ENCODE measurements at places on chromosomes 4 and X.

DNA sequence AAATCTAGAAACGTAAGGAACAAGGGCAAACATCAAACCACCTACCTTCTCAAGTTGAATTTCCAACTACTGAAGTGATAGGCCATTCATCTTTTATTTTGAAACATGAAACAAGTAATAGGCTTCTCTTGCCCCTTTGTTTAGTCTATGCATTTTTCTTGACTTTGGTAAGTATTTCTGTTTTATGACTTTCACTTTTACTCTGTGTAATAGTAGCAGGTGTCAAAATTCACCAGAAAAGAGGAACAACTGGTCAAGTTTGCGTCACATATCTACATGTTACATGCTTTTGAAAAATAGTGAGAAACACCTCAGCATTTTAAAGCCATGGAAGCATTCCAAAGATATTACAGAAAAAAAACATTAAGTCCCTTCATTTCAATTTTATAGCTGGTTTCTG is 157.1 kb upstream of the FTHL17 start:
- DNase-seq, result peak; percentile 68

- DNase-seq, result peak; percentile 49
These were observed 3.0 kb upstream of the PLAC1 start for GRCh38 chrX:134661295-134661694.

DNA sequence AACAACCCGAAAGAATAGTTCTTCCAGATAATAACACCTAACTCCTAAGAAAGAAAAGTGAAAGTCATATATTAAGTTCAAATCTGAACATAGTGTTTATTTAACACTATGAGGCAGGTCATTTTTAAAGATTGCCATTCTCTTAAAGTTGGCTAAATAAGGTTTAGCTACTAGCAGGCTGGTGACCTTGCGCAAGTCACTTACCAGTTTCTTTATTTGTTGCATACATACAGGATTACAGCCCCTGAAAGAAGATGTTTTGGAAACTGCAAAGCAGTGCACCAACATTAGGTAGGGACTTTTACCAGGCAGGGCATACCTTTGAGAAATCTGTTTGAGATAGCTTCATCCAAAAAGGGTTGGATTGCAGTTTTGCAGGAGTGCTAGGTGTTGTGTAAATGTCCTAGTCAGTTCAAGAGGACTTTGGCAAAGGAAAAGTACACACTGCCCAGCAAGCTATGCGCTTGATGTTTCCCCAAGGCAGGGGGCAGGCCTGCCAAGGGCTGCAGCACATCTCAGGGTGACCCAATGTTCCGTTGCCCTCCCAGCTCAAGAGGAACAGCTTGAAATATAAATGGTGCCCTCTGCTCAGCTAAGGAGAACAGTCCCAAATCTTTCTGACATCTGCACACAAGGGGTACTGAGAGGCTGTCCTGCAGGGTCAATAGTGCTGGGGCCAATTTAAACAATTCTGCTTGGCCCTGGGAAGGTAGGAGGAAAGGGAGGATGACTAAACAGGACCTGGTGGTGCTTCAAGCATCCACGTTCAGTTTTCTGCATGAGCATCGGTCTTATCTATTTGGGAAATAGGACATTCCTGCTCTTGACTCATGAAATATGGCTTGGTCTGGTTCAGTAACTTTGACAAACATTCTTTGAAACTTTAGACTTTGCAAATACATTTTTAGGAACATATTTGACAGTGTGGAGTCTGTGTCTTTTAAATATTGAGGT is 130.8 kb downstream of the COL4A6 start:
- no peak for DNase-seq

- DNase-seq, result no peak
These were observed 12.2 kb downstream of the MTTP start for GRCh38 chr4:99586797-99587196.

DNA sequence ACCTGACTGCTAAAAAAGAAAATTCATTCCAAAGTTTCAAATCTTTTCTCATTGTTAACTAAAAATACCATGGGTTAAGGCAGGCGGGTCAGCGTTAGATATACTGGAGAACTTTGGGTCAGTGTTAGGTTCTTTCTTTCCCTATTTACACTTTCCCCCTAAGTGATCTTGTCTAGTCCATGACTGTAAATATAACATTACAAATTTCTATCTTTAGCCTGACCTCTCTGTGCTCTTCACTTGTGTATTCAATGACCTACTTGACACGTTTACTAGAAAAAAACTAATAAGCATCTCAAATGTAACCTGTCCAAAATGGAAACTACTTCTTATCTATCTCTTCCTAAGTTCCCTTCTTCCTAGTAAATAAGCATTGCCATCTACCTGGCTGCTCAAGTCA is 95.3 kb downstream of the JADE1 start:
- no peak for DNase-seq

DNA sequence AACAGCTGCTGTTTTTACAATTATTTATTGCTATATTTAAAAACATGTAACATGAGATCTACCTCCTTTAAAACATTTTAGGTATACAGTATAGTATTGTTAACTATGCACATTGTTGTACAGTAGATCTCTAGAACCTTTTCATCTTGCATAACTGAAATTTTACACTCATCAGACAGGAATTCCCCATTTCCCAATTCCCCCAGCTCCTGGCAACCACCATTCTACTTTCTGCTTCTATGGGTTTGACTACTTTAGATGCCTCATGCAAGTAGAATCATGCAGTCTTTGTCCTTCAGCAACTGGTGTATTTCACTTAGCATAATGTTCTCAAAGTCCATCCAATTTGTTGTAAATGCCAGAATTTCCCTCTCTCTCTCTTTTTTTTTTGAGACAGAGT is 9.7 kb upstream of the LSM6 start:
- DNase-seq, result no peak

- DNase-seq, result no peak
These were observed 47.3 kb downstream of the DHX15 start for GRCh38 chr4:24537025-24537424.

DNA sequence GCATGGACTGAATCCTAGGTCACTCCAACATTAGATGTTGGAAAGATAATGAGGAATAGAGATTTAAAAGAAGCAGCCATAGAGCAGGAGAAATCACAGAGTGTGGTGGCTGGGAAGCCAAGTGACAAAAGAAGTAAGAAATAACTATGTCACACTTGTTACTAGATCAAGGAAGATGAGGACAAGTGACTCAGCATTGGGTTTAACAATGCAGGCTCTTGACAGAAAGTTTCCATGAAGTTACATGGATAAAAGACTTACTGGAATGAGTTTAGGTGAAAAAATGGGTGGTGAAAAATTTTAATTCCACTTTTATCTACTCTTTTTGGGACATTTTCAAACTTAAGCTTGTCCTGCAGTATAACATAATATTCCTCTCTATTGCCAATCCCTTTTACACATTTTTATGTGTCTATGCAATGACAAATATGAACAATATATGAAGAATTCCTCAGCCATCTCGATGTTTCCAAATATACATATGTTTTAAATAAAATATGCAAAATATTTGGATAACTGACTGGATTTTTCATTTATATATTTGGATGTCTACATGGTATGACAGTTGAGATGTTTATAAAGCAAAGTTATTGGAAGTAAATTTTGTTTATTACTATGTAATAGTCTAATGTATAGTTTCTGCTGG is 462.6 kb downstream of the IL15 start:
- no peak for DNase-seq

GRCh38 chrX:49272421-49272820 is 2.8 kb downstream of the PPP1R3F start:
- no peak for DNase-seq

DNA sequence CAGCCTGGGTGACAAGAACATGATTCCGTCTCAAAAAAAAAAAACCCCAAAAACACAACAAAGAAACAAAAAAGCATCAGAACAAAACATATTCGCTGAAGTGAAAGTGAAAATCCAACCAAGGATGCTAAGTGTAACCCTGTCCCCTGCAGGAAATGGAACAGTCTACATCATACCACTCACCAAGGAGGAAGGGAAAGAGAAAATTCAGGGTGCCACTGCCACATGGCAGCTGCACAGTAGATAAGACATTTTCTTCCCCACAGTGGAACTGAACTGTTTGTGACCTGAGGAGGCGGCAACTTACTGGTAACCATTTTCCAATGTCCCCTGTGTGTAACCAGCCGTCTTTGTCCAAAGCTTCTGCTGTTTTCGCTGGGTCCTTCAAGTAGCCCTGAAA is 28.2 kb upstream of the CENPU start:
- no peak for DNase-seq

DNA sequence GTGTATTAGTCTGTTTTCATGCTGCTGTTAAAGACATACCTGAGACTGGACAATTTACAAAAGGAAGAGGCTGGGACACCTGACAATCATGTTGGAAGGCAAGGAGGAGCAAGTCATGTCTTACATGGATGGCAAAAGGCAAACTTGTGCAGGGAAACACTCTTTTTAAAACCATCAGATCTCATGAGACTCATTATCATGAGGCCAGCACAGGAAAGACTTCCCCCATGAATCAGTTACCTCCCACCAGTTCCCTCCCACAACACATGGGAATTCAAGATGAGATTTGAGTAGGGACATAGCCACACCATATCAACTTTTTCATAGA is 11.2 kb downstream of the TENT5D start:
- DNase-seq, result no peak

GRCh38 chrX:40013266-40014195 is 84.2 kb downstream of the BCOR start:
- peak; percentile 92 for DNase-seq

DNA sequence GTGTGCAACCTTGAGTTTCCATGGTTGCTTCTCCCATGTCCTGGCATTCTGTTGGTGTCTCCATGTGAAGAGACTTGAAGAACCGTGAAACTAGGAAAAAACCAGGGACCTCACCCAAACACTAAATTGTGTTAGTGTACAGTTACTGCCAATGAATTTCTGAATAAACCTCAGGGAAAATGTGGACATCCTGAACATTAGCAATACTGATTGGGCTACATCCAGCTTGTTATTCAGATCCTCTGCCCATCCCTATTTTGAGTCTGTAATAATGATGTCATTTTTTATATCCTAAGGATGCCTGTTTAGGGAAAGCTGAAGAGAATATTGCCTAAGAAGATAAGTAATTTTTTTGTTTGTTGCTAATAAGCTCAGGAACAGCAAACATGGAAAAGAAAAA is 262.7 kb downstream of the TMA16 start:
- DNase-seq, result no peak

- DNase-seq, result no peak
These were observed 24.1 kb downstream of the ATP8A1 start for GRCh38 chr4:42632653-42633382.

- peak; percentile 47 for DNase-seq
These were observed 1.1 kb upstream of the DKK2 start for GRCh38 chr4:107037199-107037584.

- no peak for DNase-seq
These were observed 46.1 kb downstream of the SLIT2 start for GRCh38 chr4:20297783-20298182.

DNA sequence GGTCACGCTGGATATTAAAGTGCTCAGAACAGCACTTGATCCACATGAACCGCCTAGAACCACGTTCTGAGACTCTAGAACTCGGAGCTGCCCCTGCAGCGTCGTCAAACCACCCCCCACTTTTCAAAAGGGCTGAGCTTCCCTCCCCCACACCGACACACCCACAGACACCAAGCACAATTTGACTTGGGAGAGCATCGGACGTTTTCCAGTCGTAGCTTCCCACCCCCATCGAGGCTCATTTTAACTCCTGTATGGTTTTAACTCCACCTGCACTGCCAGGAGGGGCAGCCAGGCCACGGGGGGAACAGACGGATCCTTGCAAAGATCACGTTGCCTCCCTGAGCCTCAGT is 26.3 kb downstream of the PPP2R2C start:
- DNase-seq, result no peak

- DNase-seq, result no peak
These were observed 153.7 kb downstream of the VEGFC start for GRCh38 chr4:176638992-176639391.

DNA sequence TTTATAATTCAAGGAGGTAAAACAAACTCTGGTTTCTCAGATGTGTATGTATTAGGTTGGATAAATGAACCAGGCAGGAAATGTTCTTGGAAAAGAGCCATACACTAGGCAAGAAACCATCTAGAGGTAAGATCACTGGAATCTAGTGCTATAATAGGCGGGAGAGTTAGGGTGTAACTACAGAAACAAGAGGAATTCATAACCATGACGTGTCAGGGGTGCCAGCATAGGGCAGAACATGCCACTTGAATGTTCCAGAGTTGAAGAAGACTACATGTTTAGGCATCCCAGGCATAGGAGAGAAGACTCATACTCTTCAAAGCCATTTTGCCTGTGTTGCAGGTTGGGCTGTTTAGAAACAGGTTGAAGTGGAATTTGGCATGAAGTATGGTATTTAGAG is 198.7 kb downstream of the CCNG2 start:
- no peak for DNase-seq

DNA sequence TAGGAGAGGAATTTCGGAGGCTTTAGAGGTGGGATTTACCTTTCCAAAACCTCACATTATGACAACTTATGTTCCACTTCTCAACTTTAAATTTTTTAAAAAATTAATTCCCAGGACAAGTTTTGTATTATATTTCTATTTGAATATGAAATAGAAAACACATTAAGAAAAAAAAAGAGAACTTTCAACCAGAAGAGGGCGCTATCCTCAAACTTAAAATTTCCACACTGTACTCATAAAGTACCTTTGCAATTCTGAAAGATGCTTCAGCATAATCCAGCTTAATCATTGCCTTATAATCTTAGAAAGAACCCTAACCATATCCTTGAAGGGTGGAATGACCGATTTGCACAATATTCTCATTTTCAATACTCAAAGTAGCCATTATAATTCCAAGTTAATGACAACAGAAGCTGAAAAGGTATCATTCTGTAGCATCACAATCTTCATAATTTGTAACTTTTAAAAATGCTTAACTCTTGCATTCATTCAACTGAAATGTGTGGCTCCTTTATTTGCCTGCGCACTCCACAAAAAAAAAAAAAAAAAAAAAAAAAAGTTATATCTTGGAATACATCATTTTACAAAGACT is 158.0 kb downstream of the KCNIP4 start:
- DNase-seq, result peak; percentile 64

DNA sequence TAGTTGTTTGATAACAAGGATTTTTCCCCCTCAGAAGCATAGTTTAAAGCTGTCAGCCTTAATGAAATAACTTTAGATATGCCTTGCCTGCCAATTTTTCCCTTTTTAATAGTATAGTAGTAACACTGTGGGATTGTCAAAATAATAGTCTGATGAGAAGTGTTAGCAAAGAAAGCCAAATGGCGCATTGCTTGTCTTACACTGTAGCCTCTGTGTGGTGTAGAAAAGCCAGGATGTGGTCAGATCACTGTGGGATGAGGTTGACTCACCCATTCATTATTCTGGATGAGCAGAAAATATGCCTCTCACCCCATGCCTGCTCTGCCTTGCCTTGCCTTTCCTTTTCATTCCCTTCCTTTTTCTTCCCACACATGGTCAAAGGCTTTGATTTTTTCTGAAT is 257.8 kb upstream of the NRK start:
- no peak for DNase-seq

- DNase-seq, result no peak
These were observed 17.7 kb upstream of the TAB3 start for GRCh38 chrX:30906726-30907125.

- no peak for DNase-seq
These were observed 64.4 kb downstream of the SLC9A6 start for GRCh38 chrX:136049608-136050007.

- DNase-seq, result no peak
These were observed 404.8 kb downstream of the TLL1 start for GRCh38 chr4:166277853-166278252.

GRCh38 chr4:67531379-67531962 is 13.8 kb downstream of the CENPC start:
- DNase-seq, result no peak

GRCh38 chr4:168529257-168529656 is 32.4 kb downstream of the PALLD start:
- no peak for DNase-seq

Data from KBM-7 (cell line).